Heart right ventricle (tissue), 16 donors: ENCODE measurements at places on chromosomes 11 and 22. TPM values are rescaled to one million over a fixed set of nuclear protein-coding genes. Genes with fewer than 3 reads are reported as not detected.

- no peak overlapping the region for H3K27ac ChIP-seq
- no peaks in the 10 kb centered on the region for H3K4me1 ChIP-seq
- no peaks in the 10 kb centered on the region for H3K36me3 ChIP-seq
- H3K4me3 ChIP-seq, result no peak overlapping the region
Observed at GRCh38 chr22:32509045-32509444, 34.4 kb downstream of the FBXO7 start.

DNA sequence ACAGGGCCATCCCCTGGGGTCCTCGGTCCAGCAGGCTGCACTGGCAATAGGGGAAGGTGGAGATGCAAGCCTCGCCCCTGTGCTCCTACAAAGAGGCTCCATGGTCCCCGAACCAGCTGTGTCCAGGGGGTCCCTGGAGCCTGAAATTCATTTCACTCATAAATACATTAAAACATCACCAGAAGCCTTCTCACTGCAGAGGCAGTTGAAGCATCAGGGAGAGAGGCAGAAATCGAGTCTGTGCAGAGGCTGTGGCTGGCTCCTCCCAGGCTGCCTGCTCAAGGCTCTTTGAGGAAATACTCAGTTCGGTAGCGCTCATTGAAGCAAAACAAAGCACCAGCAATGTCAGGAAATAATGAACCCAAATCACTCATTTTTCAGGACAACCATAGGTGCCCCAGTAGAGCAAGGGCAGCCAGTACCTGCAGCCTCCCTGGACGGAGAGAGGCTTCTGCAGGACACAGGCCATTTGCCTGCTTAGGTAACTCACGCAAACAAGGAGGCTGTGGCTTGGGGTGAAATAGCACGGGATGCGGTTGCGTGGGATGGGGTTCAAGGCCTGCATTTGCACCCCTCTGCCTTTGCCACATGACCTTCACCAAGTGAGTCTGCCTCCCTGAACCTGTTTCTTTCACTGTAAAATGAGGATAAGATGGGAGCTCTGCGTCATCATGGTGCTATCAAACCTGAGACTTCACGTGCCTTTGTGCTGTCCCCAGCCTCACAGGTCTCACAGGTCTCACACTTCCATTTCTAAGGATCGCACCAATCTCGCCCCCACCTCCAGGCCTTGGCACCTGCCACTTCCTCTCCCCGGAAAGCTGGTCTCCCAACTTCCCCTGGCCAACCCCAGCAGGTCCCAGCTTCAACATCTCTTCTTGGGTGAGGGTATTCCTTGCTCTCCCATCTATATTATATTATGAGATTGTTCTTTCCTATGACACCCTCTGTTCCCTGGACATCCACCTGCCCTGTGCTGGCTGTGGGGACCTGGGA lies 84.3 kb upstream of the SHISAL1 start:
- H3K27ac ChIP-seq, result no peak overlapping the region
- H3K4me3 ChIP-seq, result no peak overlapping the region
- no peaks in the 10 kb centered on the region for H3K36me3 ChIP-seq
- DNase-seq, result no peak
- H3K27me3 ChIP-seq, result no peaks in the 10 kb centered on the region
- no peaks in the 10 kb centered on the region for H3K4me1 ChIP-seq

GRCh38 chr22:20645954-20646353 lies 128.0 kb upstream of the SERPIND1 start:
- H3K27ac ChIP-seq, result no peak overlapping the region
- no peaks in the 10 kb centered on the region for H3K4me1 ChIP-seq
- no peaks in the 10 kb centered on the region for H3K27me3 ChIP-seq
- H3K36me3 ChIP-seq, result no peaks in the 10 kb centered on the region
- no peak overlapping the region for H3K4me3 ChIP-seq

- no peaks in the 10 kb centered on the region for H3K27me3 ChIP-seq
- H3K36me3 ChIP-seq, result no peaks in the 10 kb centered on the region
- no peak overlapping the region for H3K27ac ChIP-seq
- no peak overlapping the region for H3K4me3 ChIP-seq
- H3K4me1 ChIP-seq, result no peaks in the 10 kb centered on the region
Observed at GRCh38 chr11:114269498-114269897, 26.7 kb upstream of the NNMT start.

GRCh38 chr11:43947815-43948214 lies 5.4 kb downstream of the C11orf96 start:
- DNase-seq, result no peak
- H3K36me3 ChIP-seq, result no peaks in the 10 kb centered on the region
- peaks cover 63% of the 10 kb centered on the region for H3K4me1 ChIP-seq
- H3K4me3 ChIP-seq, result no peak overlapping the region

DNA sequence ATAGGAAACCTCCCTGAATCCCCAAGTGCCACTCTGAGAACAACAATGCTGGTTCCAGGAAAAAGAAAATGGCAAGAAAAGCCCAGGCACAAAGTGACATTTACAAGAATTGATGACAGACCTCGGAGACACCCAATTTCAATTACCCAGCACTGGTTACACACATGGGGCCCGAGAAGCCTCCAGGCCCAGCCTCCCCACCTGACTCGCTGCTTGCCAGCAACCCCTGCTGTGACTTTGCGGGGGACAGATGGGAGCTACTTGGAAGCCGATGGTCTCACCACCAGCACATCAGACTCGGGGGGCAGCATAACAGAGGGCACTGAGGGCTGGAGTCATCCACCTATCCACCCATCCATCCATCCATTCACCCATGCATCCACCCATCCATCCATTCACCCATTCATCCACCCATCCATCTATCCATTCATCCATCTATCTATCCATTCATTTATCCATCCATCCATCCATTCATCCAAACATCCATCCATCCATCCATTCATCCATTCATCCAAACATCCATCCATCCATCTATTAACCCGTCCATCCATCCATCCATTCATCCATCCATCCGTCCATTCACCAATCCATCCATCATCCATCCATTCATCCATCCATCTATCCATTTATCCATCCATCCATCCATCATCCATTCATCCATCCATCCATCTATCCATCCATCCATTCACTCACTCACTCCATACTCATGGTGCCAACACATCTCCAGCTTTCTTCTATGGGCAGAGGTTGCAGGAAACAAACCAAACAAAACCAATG lies 567.6 kb downstream of the BRD1 start:
- no peak for DNase-seq
- no peaks in the 10 kb centered on the region for H3K36me3 ChIP-seq
- no peak overlapping the region for H3K27ac ChIP-seq
- no peaks in the 10 kb centered on the region for H3K4me1 ChIP-seq

- H3K27me3 ChIP-seq, result no peaks in the 10 kb centered on the region
- H3K4me1 ChIP-seq, result peaks cover 4% of the 10 kb centered on the region
- no peak for DNase-seq
- no peak overlapping the region for H3K4me3 ChIP-seq
Observed at GRCh38 chr11:14417186-14417585, 58.2 kb upstream of the RRAS2 start.

DNA sequence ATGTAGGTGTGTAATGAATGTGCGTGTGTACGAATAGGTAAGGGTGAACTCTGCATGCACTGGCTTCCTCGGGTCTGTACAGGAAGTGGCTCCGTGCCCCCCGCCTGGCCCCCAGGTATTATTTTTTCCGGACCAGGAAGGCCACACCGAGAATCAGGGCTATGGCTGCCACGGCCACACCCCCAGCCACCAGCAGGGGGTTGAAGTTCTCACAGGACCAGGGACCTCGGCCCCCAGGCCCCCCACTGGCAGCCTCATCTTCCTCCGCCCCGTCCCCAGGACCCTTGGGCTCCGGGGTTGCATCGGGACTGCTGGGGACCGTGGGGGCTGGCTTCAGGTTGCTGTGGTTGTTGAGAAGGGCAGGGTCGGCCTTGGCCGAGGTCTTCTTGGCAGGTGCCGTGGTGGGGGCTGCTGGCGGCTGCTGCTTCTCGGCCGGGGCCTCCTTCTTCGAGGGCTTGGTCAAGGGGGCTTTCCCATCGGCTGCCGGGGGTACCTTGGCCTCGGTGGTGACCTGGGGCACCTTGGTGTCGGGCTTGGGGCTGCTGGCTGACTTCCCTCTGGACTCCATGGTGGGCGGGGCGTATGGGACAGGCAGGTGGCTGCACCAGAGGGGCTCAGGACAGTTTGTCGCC lies 1.8 kb downstream of the CEND1 start:
- no peak for DNase-seq
- H3K27ac ChIP-seq, result no peak overlapping the region
- H3K4me3 ChIP-seq, result no peak overlapping the region
- no peaks in the 10 kb centered on the region for H3K36me3 ChIP-seq

- no peak overlapping the region for H3K4me3 ChIP-seq
- H3K27me3 ChIP-seq, result no peaks in the 10 kb centered on the region
- peaks cover 4% of the 10 kb centered on the region for H3K4me1 ChIP-seq
- no peak overlapping the region for H3K27ac ChIP-seq
Observed at GRCh38 chr11:69339041-69339733, 45.2 kb downstream of the MYEOV start.

DNA sequence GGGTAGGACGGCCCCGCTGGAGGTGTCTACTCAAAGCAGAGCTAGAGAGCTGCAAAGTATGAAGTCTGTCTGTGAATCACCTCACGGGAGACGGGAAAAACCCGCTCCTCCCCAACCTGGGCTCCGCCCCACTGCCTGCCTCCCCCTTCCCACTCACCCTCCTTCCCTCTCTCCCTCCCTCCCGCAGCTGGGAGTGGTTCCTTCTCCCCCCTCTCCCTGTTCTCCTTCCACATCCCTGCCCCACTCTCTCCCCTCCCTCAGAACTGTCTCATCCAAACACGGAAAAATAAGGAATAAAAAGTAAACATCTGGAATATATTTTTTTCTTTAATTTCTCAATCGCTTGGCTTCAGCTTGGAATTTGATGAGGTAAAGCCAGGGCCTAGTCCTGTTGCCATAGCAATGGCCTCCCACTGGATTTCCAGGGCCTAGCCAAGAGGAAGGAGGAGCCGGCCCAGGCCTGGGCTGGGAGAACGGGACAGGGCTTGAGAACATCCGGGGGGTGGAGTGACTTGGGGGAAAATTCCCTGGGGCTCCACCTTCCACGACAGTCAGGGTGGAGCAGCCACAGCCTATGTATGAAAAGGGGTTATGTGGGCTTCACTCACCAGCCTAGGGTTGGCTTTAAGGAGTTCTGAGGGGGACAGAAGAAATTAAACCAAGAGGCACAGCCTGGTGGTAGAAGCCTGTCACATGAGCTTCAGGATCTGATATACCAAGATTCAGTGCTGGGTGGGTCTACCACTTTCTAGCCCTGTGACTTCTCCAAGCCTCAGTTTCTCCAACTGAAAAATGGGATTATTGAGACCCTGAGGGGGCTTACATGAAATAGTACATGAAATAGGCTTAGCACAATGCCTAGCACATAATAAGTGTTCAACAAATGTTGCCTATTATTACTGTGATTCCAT lies 2.2 kb downstream of the TNKS1BP1 start:
- no peaks in the 10 kb centered on the region for H3K36me3 ChIP-seq
- peak overlapping the region; percentile 66 for H3K4me3 ChIP-seq
- peaks cover 86% of the 10 kb centered on the region for H3K4me1 ChIP-seq
- H3K27ac ChIP-seq, result peak overlapping the region; percentile 92
- peak; percentile 94 for DNase-seq

- H3K4me1 ChIP-seq, result peaks cover 10% of the 10 kb centered on the region
- no peak for DNase-seq
- H3K27ac ChIP-seq, result no peak overlapping the region
- H3K4me3 ChIP-seq, result no peak overlapping the region
Observed at GRCh38 chr11:43916621-43917020, 25.8 kb upstream of the C11orf96 start.

- no peaks in the 10 kb centered on the region for H3K27me3 ChIP-seq
- H3K36me3 ChIP-seq, result no peaks in the 10 kb centered on the region
- no peak overlapping the region for H3K4me3 ChIP-seq
- no peak for DNase-seq
- H3K27ac ChIP-seq, result no peak overlapping the region
- H3K4me1 ChIP-seq, result peaks cover 91% of the 10 kb centered on the region
Observed at GRCh38 chr11:116984589-116984988, 113.6 kb downstream of the SIK3 start.

- no peak overlapping the region for H3K4me3 ChIP-seq
- no peak for DNase-seq
- H3K27ac ChIP-seq, result no peak overlapping the region
- H3K4me1 ChIP-seq, result peaks cover 10% of the 10 kb centered on the region
- no peaks in the 10 kb centered on the region for H3K27me3 ChIP-seq
- no peaks in the 10 kb centered on the region for H3K36me3 ChIP-seq
Observed at GRCh38 chr11:68934666-68935065, 31.0 kb downstream of the IGHMBP2 start.

GRCh38 chr11:23976841-23977271 lies 520.0 kb upstream of the LUZP2 start:
- H3K4me3 ChIP-seq, result no peak overlapping the region
- DNase-seq, result no peak
- H3K36me3 ChIP-seq, result no peaks in the 10 kb centered on the region
- H3K4me1 ChIP-seq, result no peaks in the 10 kb centered on the region
- no peak overlapping the region for H3K27ac ChIP-seq

DNA sequence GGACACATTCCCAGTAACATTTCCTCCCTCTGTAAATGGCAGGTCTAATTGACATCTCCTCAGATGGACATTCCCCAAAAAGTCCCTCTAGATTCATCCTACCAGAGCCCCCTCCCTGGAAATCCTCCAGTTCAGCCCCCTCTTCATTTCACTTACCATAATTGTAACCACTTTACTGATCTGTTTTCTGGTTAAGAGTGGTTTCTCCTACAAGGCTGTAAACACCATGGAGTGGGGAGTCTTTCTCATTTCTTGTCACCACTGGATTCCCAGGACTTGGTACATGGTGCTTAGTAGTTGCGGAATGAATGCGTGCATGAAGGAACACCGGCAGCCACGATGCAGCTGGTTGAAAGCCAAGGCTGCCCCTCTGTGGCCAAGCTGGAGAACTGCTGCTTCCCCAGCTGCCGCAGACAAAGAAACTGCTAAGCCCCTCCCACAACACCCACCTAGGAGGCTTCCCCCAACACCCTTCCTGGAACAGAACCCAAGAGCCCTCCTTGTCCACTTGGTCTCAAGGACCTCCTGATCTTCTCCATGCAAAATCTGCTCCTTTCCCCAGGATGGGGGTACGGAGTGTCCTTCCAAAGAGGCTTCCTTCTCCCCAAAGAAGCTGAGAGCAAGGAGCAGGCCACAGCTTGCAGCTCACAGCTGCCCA lies 18.6 kb upstream of the SCARF2 start:
- H3K27ac ChIP-seq, result no peak overlapping the region
- peak; percentile 74 for DNase-seq
- H3K4me1 ChIP-seq, result peaks cover 15% of the 10 kb centered on the region
- H3K4me3 ChIP-seq, result no peak overlapping the region
- H3K27me3 ChIP-seq, result no peaks in the 10 kb centered on the region

NTM gene
- total RNA-seq, result 3.0 TPM

PARVA gene
- 62.8 TPM for total RNA-seq

UBQLN3 gene
- total RNA-seq, result not detected
